Activated CD8-positive, alpha-beta memory T cell treated with anti-CD3 and anti-CD28 coated beads for 4 hours (primary cell): ENCODE measurements at places on chromosomes 5 and 9.

GRCh38 chr5:159244890-159245289, 18.2 kb upstream of the UBLCP1 start:
- DNase-seq: no peak

GRCh38 chr5:61029456-61030162, 84.6 kb downstream of the NDUFAF2 start:
- DNase-seq: no peak

- no peak for DNase-seq
Observed at GRCh38 chr9:110148384-110148783, 59.6 kb downstream of the C9orf152 start.

DNA sequence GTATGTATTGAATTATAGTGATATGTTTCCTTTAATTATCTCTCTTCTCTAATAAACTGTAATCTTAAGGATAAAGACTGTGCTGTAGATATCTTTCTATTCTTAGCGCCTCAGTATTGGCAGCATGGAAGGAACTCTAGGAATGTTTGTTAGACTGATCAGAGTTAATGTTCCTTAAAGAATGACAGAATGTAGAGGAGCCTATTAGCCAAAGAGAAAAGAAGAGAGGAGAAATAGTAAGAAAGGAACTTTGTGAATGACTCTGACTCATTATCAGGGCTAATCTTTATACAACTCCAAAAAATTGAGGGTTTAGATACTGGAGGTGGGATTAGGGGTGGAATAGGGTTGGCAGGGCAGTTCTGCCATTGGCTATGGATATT, 59.0 kb upstream of the NUDT12 start:
- DNase-seq: no peak

DNA sequence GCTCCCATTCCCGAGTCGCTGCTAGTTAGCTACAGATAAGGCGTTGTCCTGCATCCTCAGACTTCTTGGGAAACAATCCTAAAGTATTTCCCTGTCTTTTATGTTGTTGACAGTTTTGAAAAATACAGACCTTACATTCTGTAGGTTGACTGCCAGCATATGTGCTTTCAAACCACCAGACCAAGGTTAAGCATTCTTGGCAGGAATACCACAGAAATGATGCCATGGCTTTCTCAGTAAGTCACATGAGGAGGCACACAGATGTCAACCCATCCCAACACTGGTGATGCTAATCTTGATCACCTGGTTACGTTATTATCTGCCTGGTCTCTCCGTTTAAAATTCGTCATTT, 871 bp downstream of the GLE1 start:
- DNase-seq: no peak

- no peak for DNase-seq
Observed at GRCh38 chr9:98333703-98334582, 78.5 kb upstream of the TBC1D2 start.
